GM18507 (cell line): ENCODE measurements at places on chromosomes 5 and 9.

GRCh38 chr9:106684940-106685695, 177.8 kb upstream of the ZNF462 start:
- DNase-seq, result no peak

DNA sequence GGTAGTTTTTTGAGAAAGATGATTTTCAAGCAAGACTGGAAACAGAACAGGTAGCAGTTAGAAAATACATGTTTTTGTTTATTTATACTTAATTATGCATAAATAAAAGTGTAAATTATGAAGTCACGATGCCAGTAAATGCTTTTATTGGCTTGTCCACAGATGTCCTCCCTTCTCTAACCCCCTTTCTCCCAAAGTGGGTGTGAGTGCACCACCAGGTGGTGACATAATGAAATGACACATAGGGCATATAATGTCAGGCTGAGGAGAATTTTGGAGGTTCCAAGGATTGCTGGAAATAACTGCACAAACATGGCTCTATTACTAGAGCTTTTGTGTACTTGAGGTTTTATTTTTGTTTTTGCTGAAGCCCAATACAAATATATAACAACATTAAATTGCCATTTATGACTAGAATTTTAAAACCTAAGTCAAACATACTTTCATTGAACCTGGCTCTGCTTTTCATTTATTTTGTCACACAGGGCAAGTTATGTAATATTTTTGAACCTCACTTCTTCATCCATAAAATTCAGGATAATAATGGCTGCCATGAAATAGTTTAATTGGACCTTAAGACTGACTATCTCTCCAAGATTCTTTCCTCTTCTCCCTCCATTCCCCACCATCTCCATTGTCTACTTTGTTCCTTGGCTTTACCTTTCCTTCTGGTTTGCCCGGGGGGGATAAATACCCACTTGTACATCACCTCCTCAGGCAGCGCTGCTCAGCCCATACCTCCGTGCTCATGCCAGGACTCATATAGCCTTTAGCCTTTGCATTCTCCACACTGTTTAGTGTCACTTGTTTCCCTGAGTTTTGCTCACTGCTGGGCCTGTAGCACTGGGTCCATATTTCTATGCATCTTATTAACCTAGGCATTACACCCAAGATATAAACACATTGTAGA, 168.8 kb downstream of the PDE4D start:
- no peak for DNase-seq

DNA sequence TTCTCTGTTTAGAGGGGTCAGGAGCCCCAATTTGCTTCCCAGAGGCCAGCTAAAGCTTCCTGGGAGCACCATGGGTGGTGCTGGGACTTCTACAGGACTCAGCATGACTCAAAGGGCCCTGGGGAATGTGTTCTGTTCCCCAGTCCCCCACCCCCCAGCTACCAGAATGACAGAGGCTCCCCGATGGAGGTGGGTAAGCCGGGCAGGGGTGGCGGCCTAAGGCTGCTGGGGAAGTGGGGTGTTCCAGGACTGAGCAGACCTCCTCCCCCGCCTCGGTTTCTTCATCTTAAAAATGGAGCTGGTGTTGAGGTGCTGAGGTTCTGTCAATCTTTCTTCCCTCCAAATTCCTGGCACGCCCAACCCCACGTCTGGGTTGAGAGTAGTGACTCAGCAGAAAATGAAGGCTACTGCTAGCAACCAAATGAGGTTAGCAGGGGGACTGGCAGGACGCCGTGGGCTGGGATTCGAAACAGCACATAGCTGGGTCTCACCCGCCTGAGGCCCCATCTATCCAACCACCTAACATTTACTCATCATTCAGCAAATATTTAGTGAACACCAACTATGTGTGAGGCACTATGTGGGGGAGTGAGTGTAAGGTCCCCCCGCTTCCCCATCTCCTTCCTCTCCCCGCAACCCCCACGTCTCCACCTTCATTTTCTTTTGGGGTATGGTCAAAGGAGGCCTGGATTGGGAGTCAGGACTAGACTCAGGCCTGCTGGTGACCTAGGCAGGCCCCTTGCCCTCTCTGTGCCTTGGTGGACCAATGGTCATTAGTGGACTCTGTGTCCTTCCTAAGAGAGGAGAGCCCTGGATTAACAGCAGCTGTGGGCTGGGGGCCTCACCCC, 50.2 kb downstream of the C9orf50 start:
- no peak for DNase-seq

- DNase-seq, result no peak
Observed at GRCh38 chr5:147565524-147565923, 55.7 kb upstream of the DPYSL3 start.

- DNase-seq, result no peak
Observed at GRCh38 chr9:109264877-109265587, 55.8 kb downstream of the EPB41L4B start.

GRCh38 chr5:30197662-30198061, 995.8 kb upstream of the CDH6 start:
- DNase-seq, result no peak

DNA sequence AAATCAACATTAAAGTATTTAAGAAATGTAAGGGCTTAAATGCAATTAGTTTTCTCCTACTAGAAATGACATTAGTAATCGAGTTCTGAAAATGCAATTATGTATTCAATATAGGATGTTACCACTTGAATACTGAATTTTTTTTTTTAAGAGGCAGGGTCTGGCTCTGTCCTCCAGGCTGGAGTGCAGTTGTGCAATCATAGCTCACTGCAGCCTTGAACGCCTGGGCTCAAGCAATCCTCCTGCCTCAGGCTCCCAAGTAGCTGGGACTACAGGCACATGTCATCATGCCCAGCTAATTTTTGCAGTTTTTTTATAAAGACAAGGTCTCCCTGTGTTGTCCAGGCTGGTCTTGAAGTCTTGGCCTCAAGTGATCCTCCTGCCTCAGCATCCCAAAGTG, 1.5 kb downstream of the CDC20B start:
- DNase-seq, result no peak
